ENCODE measurements at places on chromosomes 13 and 19.

DNA sequence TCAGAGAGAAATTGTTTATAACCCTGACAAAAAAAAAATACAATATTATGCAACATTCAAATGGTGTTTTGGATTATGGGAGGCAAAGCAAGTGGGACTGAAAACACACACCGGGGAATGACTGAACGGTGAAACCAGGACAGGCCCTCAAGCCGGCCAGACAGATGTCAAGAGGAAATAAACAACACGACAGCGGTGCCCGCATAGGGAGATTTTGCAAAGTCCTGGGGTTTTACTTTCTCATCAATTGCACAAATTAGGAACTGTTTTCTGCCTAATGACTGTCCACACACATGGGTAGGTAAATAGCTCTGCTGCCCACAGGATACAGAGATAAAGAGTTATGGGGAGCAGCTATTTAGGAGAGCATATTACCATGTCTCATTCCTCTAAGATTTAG is 134.5 kb downstream of the IRS2 start:
- no peak for DNase-seq

DNA sequence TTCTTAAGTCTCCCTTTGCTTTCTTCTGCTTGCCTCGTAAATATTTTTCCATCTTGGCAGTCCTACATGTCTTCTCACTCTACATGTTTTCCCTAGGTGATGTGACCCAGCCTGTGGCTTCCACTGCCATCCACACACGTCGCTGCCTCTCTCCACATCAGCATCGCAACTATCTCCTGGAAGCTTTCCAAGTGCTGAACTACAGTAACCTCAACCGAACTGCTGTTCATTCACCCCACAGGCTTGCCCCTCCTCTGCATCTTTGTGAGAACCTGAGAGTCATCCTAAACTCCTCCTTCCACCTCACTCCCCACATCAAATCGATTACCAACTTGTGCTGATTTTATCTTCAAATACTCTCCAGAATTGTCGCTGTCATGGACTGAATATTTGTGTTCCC is 41.2 kb upstream of the USPL1 start:
- DNase-seq = peak; percentile 29

GRCh38 chr13:32824675-32825074 is 191.5 kb upstream of the KL start:
- no peak for DNase-seq

- DNase-seq = no peak
These were observed 1303.4 kb downstream of the PCDH9 start for GRCh38 chr13:65926750-65927171.

- no peak for DNase-seq
These were observed 963 bp downstream of the VPS36 start for GRCh38 chr13:52449331-52450011.

Measured in stimulated activated CD8-positive, alpha-beta memory T cell treated with anti-CD3 and anti-CD28 coated beads, Interleukin-12 subunit alpha, Interleukin-12 subunit beta, amount 100 ng/mL, for 1 hour (primary cell).